HT-29 (cell line): ENCODE measurements at places on chromosomes 1 and 21. TPM values are rescaled to one million over a fixed set of nuclear protein-coding genes. Genes with fewer than 3 reads are reported as not detected.

The SLC22A15 gene
- 0.08 TPM in 1 of 2 replicates, not detected in the other for total RNA-seq

GRCh38 chr1:182739545-182739944, 50.0 kb upstream of the NPL start:
- no peak for DNase-seq

DNA sequence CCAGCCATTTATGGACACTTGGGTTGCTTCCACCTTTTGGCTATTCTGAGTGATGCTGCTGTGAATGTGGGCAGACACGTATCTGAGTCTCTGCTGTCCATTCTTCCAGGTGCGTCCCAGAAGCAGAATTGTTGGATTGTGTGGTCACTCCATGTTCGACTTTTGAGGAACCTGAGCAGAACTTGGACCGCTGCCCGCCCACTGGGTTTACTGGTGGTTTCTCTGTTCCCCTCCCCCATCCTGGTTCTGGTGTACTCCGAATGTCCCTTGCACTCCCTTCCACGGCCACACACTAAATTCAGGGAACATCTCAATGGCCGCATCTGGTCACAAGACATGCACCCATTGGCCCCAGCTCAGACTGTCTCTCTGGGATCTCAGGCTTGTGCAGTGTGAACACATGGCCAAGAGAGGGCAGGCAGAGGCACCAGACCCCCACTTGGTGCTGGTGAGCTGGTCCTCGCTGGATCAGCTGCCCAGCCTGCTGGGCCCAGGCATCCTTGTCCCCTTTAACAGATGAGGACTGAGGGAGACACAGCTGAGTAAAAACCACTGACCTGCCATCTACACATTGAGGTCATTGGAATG, 565.1 kb downstream of the NPHP4 start:
- no peak for DNase-seq

The KISS1 gene
- 0.23 and 3.1 TPM in 2 replicates for total RNA-seq

GRCh38 chr1:234924450-234925355, 203.9 kb downstream of the TOMM20 start:
- DNase-seq = no peak

The NRDC gene
- total RNA-seq = 24.6 and 41.1 TPM in 2 replicates

GRCh38 chr1:152170287-152170905, 11.4 kb upstream of the RPTN start:
- DNase-seq = no peak

- no peak for DNase-seq
Observed at GRCh38 chr1:202624781-202625108, 85.5 kb downstream of the SYT2 start.

The SPATA45 gene
- not detected in 2 replicates for total RNA-seq

GRCh38 chr1:193609592-193609991, 423.2 kb upstream of the B3GALT2 start:
- no peak for DNase-seq

DNA sequence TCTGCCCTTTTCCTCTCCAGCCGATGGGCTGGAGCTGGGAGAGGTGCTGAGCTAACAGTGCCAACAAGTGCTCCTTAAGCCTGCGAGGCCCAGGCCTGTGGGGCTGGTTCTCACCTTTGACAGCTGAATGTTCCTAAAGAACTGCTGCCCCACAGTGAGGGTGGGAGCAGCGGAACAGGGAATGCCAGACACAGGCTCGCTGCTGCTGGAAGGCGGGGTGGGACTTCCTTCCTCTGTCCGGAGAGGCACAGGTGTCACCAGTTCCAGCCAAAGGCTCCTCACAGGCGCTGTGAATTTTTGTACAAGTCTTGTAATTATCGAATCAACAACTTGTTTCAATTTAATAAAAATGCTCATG, 47.1 kb downstream of the COQ8A start:
- no peak for DNase-seq

DNA sequence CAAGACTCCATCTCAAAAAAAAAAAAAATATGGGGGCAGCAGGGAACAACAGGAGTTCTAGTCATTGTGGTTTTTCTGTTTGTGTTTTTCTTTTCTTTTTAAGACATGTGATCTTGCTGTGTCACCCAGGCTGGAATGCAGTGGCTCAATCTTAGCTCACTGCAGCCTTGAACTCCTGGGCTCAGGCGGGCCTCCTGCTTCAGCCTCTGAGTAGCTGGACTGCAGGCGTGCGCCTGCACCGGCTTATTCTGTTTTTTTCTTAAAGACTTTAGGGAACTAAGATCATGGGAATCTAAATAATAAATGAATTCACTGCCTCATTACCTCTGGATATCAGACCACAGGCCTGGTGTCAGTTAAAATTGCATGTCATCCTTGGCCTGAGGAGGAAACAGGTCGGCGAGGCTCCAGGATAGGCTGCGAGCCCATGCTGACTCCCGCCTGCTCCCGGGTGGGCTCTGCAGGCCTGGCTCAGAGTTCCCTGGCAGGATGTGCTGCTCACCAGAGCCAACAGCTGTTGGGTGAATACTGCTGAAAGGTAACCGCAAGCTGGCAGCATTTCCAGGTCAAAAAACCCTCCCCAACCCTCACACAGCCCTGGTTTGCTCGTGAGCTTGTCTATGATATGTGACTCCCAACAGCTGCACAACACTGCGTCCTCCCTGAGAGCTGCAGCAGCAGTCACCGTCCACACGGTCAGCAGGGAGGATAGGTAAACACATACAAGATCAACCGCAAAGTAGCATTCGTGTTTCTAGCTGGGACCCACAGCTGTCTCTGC, 58.1 kb downstream of the SCCPDH start:
- DNase-seq = no peak

- DNase-seq = no peak
Observed at GRCh38 chr1:116503546-116504307, 67.1 kb downstream of the CD58 start.

DNA sequence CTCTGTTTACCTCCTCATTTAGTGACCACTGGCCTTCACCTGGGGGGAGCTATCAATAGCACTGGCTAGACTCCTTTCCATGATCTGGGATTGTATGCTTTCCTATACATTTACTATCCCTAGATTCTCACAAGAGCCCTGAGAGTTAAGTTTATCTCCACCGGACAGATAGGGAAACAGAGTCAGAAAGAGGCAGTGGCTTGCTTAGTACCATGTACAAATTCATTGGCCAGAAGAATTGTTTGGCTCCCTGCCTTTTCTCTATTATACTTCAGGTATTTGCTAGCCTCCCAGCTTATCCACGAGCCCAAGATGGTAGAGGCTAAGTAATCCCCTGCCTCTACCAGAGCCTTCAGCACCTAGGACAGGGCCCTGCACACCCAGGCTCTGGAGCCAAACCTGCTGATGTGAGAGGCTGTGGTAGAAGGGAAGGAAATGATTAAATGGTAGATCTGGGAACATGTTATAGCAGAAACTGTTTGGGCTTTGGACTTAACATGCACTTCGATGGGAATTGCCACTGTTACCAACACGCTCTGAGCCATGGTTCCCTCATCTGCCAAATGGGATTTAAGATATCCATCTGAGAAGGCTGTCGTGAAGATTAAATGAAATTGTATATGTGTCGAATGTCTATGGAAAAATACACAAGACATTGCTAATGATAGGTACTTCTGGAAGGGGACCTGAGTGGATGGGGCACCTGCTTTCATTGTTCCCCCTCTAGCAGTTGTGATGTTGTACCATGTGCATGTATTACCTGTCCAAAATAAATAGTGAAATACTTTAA, 3.1 kb upstream of the BLACAT1 start:
- DNase-seq = peak; percentile 60
